ENCODE measurements at places on chromosomes 4 and X.

- no peak for DNase-seq
These were observed 3.3 kb downstream of the PPP2R2C start for GRCh38 chr4:6469144-6469543.

DNA sequence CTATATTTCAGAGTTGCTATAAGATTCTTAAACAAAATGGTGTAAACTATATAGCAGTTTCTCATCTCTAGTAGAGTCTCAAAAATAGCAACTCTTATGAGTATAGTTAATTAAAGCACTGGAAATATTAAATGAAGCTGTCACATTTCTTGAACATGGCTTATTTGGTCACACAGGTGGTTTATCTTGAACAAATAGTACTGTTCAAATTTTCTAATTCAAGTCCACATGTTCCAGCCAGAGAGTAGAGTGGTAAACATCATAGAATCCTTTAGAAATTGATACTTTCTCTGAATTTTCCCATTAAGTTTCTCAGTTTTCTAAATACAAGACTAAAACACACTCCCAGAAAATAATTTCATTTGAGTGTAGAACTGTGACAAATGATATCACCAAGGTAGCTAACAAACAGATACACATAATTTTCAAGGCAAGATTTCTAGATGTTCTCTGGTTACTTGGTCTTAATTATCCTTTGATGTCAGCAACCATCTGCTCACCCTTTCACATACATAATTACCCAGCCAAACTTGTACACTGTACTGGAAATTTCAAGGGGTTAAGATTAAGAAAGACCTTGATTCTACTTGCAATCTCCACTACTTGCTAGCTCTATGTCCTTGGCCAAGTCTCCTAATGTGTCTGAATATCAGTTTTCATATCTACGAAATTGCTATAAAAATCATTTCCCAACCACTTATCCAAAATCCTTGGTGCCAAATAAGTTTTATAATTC is 24.3 kb upstream of the PAK3 start:
- DNase-seq, result no peak

GRCh38 chr4:74890341-74890740 is 42.6 kb upstream of the PARM1 start:
- no peak for DNase-seq

DNA sequence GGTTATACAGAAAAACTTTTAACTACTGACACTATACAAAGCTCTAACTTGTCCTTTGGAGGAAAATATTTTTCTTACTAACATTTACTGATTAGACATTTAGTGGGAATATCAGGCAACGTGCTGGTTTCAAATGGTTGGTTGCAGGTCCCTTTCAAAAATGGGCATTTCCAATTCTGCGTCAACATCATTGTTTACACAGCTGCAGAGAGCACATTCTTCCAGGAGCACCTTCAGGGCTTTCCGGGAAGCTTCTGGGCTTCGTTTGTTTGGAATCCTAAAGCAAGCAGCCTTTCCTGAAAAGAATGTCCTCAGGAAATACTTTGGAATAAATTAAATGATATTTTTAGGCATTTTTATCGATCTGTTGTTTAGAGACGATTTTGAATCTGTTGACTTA is 289.7 kb downstream of the TRIML1 start:
- no peak for DNase-seq

- DNase-seq, result no peak
These were observed at the start of gene GBA3 for GRCh38 chr4:22692736-22693135. TSS of gene GBA3 (plus strand) at chr4:22692937.

GRCh38 chrX:131735127-131735526 is 191.3 kb downstream of the OR13H1 start:
- DNase-seq, result no peak

GRCh38 chr4:147769386-147769785 is 37.5 kb downstream of the ARHGAP10 start:
- peak; percentile 80 for DNase-seq

DNA sequence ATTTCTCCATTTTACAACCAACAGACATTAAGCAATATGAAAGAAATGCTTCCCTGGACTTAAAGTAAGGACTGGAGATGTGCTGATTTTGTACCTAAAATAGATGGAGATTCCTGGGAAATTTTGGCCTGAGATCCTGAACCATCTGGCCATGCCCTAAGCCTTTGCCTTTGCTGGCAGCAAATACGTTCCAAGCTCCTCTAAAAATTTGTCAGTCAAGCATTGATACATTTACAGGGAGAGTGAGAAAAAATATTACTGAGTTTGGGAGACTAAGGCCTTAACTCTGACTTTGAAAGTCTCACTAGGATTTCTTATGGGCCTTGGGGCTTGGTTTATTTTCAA is 63.9 kb downstream of the FHDC1 start:
- no peak for DNase-seq

DNA sequence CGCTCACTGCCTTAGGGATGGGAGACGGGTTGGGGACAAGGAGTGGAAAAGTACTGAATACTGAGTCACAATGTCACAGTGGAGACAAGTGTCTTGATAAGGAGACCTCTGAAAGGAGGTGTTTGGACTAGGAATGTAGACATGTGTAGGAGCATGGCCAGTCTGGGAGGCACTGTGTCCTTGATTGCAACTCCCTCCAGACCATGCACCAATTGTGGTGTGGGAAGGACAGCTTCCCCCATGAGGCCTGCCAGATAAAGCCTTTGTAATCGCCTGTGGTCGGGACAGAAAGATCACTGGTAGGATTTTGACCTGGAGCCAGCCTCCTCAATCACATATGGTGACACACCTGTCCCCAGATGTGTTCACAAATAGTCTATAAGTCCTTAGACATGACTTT is 64.1 kb downstream of the USP38 start:
- no peak for DNase-seq

DNA sequence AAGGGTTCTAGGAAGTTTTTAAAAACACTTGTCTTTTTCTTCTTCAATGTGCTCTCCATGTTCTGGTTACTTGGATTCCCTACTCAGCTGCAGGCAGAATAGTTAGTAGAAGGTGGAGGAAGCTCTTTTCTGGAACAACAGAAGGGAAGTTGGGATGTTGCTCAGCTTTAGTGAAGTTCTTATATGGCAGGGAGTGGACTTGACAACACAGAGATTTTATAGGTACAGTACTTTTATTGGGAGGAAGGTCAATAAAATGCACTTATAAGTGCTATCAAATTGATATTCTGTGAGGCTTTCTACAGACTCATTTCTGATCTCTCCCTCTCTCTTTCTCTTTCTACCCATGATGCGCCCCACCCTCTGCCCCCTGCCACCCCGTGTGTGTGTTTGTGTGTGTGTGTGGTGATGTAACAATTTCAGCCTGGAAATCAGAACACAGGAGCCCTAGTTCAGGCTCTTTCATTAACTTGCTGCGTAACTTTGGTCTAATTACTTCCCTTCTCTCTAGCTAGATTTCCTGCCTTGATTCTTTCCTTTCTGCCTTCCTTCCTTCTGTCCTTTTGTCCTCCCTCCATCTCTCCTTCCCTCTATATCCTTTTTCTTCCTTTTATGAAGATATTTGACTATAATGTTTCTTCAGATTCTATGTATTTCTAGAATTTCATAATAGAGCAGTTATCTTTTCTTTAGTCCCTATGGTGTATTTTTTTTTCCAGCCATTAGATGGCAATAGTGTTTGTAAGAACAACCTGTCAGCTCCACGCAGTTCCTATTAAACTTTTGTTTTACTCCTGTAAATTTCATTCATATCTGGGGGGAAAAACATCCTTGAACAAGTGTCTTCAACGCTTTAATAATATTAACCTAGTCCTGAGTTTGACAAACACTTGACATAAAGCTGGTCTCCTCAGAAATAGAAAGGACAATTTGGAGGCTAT is 37.1 kb downstream of the HEPH start:
- DNase-seq, result peak; percentile 24

DNA sequence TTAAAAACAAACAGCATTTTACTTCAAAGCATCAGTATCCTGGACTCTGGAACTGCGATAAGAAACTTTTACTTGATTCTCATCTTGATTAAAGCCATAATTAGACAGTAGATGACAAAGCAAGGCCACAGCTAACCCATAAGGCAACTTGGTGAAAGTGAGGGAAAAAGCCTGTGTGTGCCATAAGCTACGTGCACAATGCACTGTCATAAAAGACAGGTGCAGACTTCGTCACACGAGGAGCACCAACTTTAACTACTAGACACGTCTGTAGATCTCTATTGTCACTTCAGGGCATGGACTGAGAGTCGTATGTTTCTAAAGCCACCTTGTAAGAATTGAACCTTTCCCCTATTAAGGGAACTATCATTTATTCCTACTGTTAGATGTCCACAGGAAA is 13.1 kb downstream of the CTPS2 start:
- DNase-seq, result no peak

GRCh38 chr4:141814499-141814898 is 178.1 kb downstream of the IL15 start:
- DNase-seq, result no peak

GRCh38 chr4:176641237-176641636 is 151.5 kb downstream of the VEGFC start:
- DNase-seq, result peak; percentile 43

- no peak for DNase-seq
These were observed 97.5 kb upstream of the STX18 start for GRCh38 chr4:4639370-4639769.

GRCh38 chr4:75172551-75172950 is 239.6 kb downstream of the PARM1 start:
- no peak for DNase-seq

GRCh38 chr4:122508083-122508482 is 51.6 kb upstream of the IL2 start:
- peak; percentile 8 for DNase-seq

DNA sequence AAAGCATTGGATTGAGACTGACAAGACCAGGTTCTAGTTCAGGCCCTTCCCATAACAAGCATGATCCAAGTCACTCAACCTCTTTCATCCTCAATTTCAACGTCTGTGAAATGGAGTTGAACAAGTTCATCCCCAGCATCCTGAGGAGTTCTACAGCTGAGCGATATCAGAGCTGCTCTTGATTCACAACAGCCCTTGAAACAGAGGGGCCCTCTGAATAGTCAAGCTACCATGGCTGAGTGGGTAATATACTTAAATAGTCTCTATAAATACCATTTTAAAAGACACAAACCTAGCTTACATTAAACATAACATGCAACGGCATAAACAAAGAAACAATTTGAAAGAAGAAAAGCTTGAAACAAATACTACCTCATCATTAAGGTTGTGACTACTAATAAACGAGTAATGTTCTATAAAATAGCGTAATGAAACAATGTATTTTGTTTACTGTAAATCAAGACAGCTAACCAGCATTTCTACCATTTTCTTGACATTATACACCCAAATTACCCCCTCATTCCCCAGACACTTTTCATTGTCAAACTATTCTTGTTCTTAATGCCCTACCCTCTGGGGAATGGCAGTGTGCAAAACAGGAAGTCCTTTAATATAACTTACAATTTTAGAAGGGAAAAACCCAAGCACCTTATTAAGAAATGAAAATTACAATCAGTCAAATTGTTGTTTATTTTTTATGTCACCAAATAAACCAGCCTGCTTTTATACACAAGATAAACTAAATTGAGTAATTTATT is 202.3 kb downstream of the PARM1 start:
- no peak for DNase-seq

GRCh38 chr4:112517067-112517634 is 1.2 kb upstream of the NEUROG2 start:
- no peak for DNase-seq

DNA sequence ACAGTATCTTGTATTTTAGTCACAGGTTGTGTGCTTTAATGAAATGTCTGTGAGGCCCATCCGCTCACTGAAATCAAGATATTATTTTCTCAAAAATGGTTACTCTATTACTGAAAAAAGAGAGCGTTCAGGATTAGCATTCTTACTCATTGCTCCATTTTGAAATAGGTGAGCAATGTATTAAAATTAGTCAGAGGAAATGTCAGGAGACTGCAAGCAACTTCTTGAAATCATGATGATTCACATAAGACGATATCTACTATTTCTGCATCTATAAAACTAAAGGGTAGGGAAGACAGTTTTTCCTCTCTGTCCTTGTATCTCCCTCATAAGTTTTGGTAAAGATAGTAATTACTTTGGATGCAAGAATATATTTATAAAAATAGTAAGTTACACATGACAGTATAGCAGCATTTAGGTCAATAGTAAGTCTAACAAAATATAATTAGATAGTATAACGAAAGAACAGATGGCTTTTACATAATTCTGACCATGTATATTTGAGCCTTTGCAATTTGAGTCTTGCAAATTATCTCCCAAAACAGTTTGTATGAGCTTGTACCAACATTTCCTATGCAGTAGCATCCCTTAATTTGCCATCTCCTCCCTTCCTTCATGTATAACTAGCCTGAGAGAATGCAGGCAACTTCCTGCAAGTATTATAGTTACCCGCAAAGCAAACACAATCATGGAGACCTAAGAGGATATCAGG is 937.8 kb downstream of the PCDH7 start:
- peak; percentile 29 for DNase-seq

DNA sequence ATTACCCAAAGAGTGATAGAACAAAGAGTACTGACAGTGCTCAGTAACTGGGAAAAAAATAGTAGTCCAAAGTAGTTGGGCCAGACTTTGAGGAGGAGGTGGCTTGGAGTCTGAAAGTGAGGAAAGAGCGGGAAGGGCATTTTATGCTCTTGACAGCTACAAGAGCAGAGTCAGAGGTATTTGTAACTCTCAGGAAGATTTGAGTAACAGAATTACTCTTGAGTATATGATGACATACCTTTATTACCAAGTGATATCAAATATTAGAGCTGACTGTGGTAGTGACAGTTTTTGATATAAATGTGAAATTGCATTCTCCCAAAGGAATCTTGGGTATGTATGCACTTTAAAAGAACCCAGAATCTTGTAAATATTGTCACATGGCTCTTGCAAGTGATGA is 2.2 kb downstream of the SLAIN2 start:
- peak; percentile 52 for DNase-seq

- DNase-seq, result no peak
These were observed at the start of gene SLITRK2 for GRCh38 chrX:145817331-145818185. TSS of gene SLITRK2 (plus strand) at chrX:145817829. CDS start at chrX:145822426, 4,597 bp downstream.
